ENCODE measurements at places on chromosomes 5 and 9.

- no peak overlapping the region for H3K4me3 ChIP-seq
- peaks cover 10% of the 10 kb centered on the region for H3K4me1 ChIP-seq
- DNase-seq = no peak
These were observed 810.8 kb downstream of the TLE1 start for GRCh38 chr9:80878556-80878955.

GRCh38 chr5:116574367-116575325 is at the start of gene SEMA6A:
Gene SEMA6A (minus strand): TSS chr5:116574823. CDS start chr5:116504944, 69,879 bp downstream.
- no peaks in the 10 kb centered on the region for H3K36me3 ChIP-seq
- H3K4me1 ChIP-seq = peaks cover 31% of the 10 kb centered on the region
- H3K27ac ChIP-seq = peak within 1 kb of the TSS; percentile 59
- peaks cover 4% of the 10 kb centered on the region for H3K27me3 ChIP-seq
- H3K4me3 ChIP-seq = peak within 1 kb of the TSS; percentile 84

DNA sequence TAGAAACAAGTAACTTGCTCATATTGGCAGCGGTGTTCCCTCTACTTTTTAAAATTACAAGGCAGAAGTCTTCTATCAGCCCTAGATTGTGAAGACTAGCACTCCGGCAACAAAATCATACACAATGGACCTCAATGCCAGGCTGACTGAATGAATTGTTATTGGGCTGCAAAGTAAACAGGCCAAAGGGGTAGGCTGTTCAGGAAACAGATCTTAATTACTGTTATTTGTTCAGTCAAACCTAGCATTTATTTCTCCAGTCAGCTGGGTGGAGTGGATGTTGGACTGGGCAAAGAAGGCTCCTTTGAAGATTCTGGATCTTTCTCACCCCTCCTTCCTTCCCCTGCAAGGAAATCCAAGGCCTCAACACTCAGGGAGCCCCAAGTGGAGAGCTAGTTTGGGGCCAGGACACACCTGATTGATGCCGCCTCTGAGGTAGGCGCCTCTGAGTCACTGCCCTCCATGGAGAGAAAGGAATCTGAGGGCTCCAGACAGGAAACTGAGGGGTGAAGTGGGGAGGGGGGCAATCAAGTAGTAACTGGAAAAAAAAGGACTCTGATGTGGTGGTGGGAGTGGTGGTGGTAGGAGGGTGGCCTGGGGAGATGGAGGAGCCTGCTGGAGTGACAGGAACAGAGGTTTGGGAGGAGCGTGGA is 35.5 kb downstream of the SERINC5 start:
- H3K27me3 ChIP-seq = no peaks in the 10 kb centered on the region
- no peak for DNase-seq
- H3K4me3 ChIP-seq = no peak overlapping the region
- H3K27ac ChIP-seq = no peak overlapping the region

GRCh38 chr9:74729136-74729695 is 158.5 kb downstream of the TRPM6 start:
- no peak overlapping the region for H3K4me3 ChIP-seq
- H3K27ac ChIP-seq = no peak overlapping the region
- no peaks in the 10 kb centered on the region for H3K4me1 ChIP-seq
- H3K27me3 ChIP-seq = peaks cover 28% of the 10 kb centered on the region

DNA sequence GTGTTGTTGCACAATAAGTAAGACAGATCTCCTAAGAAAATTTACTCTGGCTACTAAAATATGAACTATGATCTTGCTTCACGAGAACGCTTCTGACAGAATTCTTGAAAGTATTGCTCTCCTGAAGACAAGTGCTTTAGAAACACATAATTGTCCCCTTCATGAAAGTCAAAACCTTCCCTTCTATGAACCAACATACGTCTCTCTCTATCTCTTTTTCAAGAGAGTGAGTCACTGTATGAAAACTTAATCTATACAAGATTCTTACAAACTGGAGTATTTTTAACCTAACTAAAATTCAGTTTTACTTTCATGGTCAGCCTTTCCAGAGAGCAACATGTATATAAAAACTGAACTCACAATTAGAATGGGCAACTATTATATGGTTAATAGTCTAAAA is 688.0 kb upstream of the CTNND2 start:
- H3K4me3 ChIP-seq = no peak overlapping the region
- H3K27ac ChIP-seq = no peak overlapping the region
- no peaks in the 10 kb centered on the region for H3K4me1 ChIP-seq
- peaks cover 6% of the 10 kb centered on the region for H3K27me3 ChIP-seq
- DNase-seq = no peak

DNA sequence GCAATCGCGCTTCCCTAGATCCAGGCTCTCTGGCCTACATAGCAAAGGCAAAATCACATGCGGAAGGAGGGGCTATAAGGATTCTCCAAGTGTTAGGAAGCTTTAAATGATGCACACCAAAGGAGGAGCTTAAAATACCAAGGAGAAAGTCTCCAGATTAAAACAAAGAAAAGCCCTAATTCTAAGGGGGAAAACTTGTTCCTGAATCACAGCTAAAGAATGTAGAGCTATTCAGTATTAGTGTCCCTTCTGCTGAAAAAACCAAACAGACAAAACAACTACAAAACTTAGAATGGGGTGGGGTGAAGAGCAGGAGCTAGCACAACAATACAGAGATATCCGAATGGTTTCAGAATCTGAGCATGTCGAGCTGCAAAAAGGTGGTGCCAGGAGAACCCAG is 213.7 kb downstream of the DCP2 start:
- H3K27me3 ChIP-seq = no peaks in the 10 kb centered on the region
- peaks cover 5% of the 10 kb centered on the region for H3K36me3 ChIP-seq
- H3K4me3 ChIP-seq = no peak overlapping the region
- H3K27ac ChIP-seq = no peak overlapping the region

DNA sequence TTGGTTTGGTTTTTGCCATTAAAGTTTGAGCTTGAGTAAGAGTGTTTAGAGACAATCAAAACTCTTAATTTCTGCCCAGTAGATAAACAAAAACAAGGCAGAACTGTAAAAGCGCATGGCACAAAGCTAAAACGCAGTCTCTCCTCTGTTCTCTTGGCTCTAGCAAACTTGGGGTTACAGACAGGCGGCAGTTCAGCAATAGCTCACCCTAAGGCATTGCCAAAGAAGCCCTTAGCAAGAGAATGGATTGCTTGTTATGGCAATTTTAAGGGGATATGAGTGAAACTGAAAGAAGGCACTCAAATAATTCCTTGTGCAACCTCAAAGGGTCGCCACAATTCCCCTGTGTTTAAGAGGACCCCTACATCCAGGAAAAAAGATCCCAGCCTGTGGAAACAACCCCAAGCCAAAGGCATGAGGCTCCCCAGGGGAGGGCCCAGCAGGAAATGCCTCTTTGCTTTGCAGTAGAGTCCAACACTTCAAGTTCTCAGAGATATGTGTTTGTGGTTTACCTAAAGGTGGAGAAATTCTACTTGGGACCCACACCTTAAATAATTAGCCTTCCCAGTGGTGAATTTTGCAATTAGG is 317.0 kb upstream of the MPDZ start:
- peaks cover 23% of the 10 kb centered on the region for H3K4me1 ChIP-seq
- H3K27ac ChIP-seq = no peak overlapping the region
- no peaks in the 10 kb centered on the region for H3K36me3 ChIP-seq
- H3K27me3 ChIP-seq = no peaks in the 10 kb centered on the region
- no peak for DNase-seq

GRCh38 chr5:33400675-33401074 is 40.1 kb upstream of the TARS1 start:
- no peak for DNase-seq
- H3K4me1 ChIP-seq = peaks cover 21% of the 10 kb centered on the region
- H3K36me3 ChIP-seq = no peaks in the 10 kb centered on the region
- no peak overlapping the region for H3K27ac ChIP-seq
- H3K27me3 ChIP-seq = no peaks in the 10 kb centered on the region

- H3K36me3 ChIP-seq = peaks cover 2% of the 10 kb centered on the region
- H3K4me3 ChIP-seq = no peak overlapping the region
- H3K27me3 ChIP-seq = no peaks in the 10 kb centered on the region
- H3K27ac ChIP-seq = no peak overlapping the region
- H3K4me1 ChIP-seq = peaks cover 12% of the 10 kb centered on the region
These were observed 72.3 kb upstream of the STARD4 start for GRCh38 chr5:111584651-111585050.

GRCh38 chr5:94345257-94345656 is 273.1 kb downstream of the KIAA0825 start:
- no peaks in the 10 kb centered on the region for H3K27me3 ChIP-seq
- H3K36me3 ChIP-seq = peaks cover 6% of the 10 kb centered on the region
- H3K27ac ChIP-seq = no peak overlapping the region
- H3K4me1 ChIP-seq = no peaks in the 10 kb centered on the region
- no peak for DNase-seq
- no peak overlapping the region for H3K4me3 ChIP-seq

DNA sequence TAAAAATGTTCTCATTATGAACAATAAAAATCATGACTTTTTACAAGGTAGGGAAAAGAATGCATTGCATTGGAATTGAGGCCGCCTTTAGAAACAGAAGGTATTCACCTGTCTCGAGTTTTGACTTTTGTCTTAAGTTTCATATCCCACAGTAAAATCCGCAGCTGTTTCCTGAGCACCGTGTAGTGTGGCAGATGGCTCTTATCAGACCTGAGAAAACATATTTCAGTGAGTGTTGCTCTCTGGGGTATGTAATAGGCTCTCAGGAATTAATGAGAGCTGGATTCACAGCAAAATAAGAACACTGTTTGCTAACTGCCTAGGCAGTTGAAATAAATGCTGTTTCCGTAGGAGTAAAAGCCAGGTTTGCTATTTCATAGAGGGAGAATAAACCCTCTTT is 221.4 kb downstream of the CFAP90 start:
- H3K4me3 ChIP-seq = no peak overlapping the region
- H3K27ac ChIP-seq = no peak overlapping the region
- H3K4me1 ChIP-seq = no peaks in the 10 kb centered on the region

GRCh38 chr5:72179028-72179815 is 71.9 kb downstream of the MAP1B start:
- H3K4me1 ChIP-seq = peaks cover 90% of the 10 kb centered on the region
- H3K36me3 ChIP-seq = peaks cover 24% of the 10 kb centered on the region
- DNase-seq = peak; percentile 96
- peak overlapping the region; percentile 80 for H3K4me3 ChIP-seq

- no peak overlapping the region for H3K4me3 ChIP-seq
- H3K36me3 ChIP-seq = peaks cover 10% of the 10 kb centered on the region
- DNase-seq = peak; percentile 59
- H3K27ac ChIP-seq = no peak overlapping the region
- no peaks in the 10 kb centered on the region for H3K4me1 ChIP-seq
These were observed 63.1 kb downstream of the CRB2 start for GRCh38 chr9:123419091-123419490.

DNA sequence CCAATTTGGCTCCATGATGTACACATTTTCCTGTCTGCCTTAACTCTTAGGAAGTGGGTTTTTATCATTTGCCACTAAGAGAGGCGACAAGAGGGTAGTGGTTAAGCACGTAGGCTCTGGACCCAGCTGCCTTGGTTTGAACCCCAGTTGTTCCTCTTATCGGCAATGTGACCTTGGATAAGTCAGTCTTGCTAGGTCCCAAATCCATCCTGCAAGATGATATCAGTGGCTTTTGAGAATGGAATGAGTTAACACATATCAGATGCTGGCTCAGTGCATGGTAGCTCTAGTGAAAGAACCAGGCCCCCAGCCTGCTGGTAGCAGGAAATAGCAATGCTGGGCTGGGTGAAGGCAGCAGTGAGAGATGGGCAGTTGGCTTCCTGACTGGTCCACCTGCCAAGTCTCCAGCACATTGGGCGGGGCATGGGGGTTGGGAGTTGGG is 72.5 kb downstream of the STK10 start:
- H3K27me3 ChIP-seq = no peaks in the 10 kb centered on the region
- DNase-seq = peak; percentile 54
- no peak overlapping the region for H3K4me3 ChIP-seq
- H3K27ac ChIP-seq = no peak overlapping the region
- H3K36me3 ChIP-seq = peaks cover 16% of the 10 kb centered on the region

GRCh38 chr9:89777544-89777943 is 172.7 kb downstream of the GADD45G start:
- no peak overlapping the region for H3K4me3 ChIP-seq
- no peak for DNase-seq

- H3K36me3 ChIP-seq = peaks cover 7% of the 10 kb centered on the region
- DNase-seq = no peak
- no peak overlapping the region for H3K4me3 ChIP-seq
These were observed 8.7 kb upstream of the AHRR start for GRCh38 chr5:312845-313244.

- peaks cover 33% of the 10 kb centered on the region for H3K4me1 ChIP-seq
- no peak overlapping the region for H3K27ac ChIP-seq
- H3K36me3 ChIP-seq = peaks cover 1% of the 10 kb centered on the region
- DNase-seq = no peak
- no peak overlapping the region for H3K4me3 ChIP-seq
These were observed 42.8 kb upstream of the FAT2 start for GRCh38 chr5:151633892-151634291.

DNA sequence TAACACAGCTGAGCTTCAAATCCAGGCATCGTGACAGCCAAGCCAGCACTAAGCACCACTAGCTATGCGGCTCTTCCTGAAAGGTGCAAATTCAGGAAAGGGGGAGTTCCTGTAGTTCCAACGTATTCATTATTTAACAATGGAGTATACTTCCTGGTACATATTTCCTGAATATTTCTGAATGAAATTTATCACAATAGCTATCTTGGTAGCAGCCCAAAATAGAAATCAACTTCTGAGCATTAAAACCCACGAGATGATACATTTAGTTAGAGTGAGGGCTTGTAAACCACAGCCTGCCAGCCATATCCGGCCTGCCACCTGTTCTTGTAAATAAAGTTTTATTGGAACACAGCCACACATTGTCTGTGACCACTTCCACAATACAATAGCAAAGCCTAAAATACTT is 109.7 kb upstream of the RETREG1 start:
- peaks cover 18% of the 10 kb centered on the region for H3K36me3 ChIP-seq
- no peak for DNase-seq
- H3K4me1 ChIP-seq = peaks cover 12% of the 10 kb centered on the region
- H3K27me3 ChIP-seq = no peaks in the 10 kb centered on the region

DNA sequence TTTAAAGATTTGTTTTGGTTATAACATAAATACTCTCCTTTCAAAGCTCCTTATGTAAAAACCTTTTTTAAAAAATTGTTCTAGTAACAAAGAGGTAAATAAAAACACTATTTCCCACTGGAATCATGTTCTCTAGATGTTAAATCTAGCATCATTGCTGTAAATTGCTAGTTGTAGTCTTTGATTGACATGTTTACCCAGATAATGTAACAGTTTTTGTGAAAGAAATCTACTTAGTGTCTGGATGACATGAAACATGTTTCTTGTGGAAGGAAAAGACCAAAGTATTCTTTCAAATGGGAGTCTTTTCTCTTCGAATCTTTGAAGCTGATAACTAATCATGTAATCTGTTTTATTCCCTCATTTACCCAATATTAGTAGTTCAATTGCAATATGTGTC is 1565.9 kb upstream of the WWC1 start:
- H3K4me3 ChIP-seq = no peak overlapping the region
- H3K36me3 ChIP-seq = no peaks in the 10 kb centered on the region
- H3K27ac ChIP-seq = no peak overlapping the region
- no peaks in the 10 kb centered on the region for H3K27me3 ChIP-seq
- no peak for DNase-seq

DNA sequence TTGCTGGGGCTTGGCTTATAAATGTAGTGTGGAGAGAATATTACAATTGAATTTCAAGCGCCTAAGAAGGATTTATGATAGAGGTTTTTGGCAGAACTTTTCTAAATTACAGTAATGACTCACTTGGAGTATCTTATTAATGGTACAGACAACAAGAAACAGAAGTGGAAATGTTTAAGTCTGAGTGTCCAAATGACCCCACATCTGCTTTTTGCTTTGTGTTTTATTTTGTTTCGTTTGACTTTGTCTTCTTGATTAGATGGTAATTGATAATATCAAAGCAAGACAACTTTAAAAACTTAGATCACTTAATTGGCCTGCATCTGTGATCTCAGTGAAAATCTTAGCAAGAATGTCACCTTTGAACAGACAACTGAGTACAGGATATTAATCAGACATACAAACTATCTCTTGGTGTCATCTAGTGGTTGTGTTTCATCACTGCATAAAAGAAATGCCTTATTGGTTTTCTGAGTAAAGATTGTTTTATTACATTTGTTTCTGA is 577.4 kb downstream of the ISL1 start:
- H3K4me1 ChIP-seq = no peaks in the 10 kb centered on the region
- H3K27me3 ChIP-seq = peaks cover 1% of the 10 kb centered on the region
- DNase-seq = no peak
- no peak overlapping the region for H3K27ac ChIP-seq

Data from chondrocyte (in vitro differentiated cells).